NCI-H748 treated with DMSO at 0.1 percent for 48 hours (cell line): ENCODE measurements at places on chromosomes 4 and X.

- DNase-seq: no peak
Observed at GRCh38 chrX:31580227-31580626, 508.4 kb upstream of the FTHL17 start.

GRCh38 chrX:139881572-139881971 is 51.3 kb downstream of the ATP11C start:
- no peak for DNase-seq

- no peak for DNase-seq
Observed at GRCh38 chrX:103999234-103999633, 14.3 kb downstream of the H2BW1 start.

- DNase-seq: no peak
Observed at GRCh38 chrX:63922221-63922620, 137.2 kb upstream of the ARHGEF9 start.

GRCh38 chr4:11326021-11326420 is 102.7 kb downstream of the HS3ST1 start:
- no peak for DNase-seq

GRCh38 chrX:56268888-56269287 is 36.7 kb downstream of the KLF8 start:
- DNase-seq: no peak

DNA sequence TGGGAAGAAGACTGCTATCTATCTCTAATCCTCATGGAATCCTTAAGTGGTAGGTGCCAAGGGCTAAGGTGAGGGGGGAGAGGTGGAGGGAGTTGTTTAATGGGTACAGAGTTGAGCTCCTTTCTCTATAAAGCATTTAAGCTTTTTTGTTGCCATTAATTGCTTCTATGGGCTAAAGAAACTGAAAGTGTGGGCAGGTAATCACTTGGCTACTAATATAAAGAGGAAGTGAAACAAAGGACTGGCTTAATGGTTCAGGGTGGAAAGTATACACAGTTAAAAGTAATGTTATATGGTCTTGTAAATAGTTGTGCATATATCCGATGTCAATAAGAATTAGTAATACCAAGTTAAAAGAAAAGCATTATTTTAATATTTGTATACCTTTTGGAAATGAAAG is 83.9 kb downstream of the POLA1 start:
- no peak for DNase-seq
